Stimulated activated CD8-positive, alpha-beta memory T cell treated with anti-CD3 and anti-CD28 coated beads, Interleukin-12 subunit alpha, Interleukin-12 subunit beta, amount 100 ng/mL, for 1 hour (primary cell): ENCODE measurements at places on chromosomes 13 and 19.

DNA sequence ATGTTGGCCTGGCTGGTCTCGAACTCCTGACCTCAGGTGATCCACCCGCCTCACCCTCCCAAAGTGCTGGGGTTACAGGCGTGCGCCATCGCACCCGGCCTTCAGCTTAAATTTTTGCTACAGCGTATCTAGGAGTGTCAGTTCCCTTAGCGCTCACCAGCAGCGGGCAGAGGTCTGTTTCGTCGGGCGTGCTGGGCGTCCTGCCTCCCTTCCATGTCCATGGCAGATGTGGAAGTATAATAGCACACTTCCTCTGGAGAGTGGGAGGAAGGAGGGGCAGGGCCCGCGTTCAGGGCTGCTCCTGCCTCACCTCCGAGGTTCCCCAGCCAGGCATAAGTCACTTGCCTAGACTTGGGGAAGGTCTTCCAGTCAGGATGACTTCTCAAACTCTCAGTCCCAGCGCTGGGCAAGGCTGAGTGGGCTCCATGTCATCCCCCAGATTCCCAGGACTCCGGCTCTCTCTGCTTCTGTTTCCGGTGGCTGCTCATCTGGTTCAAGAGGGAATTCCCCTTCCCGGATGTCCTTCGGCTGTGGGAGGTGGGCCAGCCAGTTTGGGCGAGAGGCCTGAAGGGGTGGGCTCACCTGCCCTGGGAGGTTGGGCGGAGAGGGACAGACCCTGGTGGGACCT, 9.5 kb downstream of the IL4I1 start:
- DNase-seq: no peak

- no peak for DNase-seq
Observed at GRCh38 chr13:110812121-110812868, 98.8 kb downstream of the ING1 start.

DNA sequence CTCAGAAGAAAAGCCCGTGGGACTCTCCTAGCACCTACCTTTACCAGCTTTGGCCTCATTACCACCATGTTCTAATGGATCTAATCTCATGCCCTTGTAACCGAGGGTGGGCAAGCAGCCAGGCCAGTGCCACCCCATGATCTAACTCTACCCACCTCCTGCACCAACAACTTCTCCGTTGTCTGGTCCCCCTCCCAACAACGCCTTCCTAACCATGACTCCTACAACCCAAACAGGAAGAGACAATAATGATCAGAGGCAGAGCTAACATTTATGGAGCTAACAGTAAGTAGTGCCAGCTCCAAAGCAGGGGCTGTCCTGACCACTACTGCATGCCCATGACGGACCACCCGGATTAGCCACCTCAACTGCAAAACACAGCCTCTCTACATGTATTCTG, 3.5 kb downstream of the USP12 start:
- DNase-seq: no peak

- DNase-seq: no peak
Observed at GRCh38 chr19:45952686-45953505, 20.8 kb downstream of the NOVA2 start.

GRCh38 chr13:31119526-31119925, 42.2 kb downstream of the HSPH1 start:
- DNase-seq: no peak

DNA sequence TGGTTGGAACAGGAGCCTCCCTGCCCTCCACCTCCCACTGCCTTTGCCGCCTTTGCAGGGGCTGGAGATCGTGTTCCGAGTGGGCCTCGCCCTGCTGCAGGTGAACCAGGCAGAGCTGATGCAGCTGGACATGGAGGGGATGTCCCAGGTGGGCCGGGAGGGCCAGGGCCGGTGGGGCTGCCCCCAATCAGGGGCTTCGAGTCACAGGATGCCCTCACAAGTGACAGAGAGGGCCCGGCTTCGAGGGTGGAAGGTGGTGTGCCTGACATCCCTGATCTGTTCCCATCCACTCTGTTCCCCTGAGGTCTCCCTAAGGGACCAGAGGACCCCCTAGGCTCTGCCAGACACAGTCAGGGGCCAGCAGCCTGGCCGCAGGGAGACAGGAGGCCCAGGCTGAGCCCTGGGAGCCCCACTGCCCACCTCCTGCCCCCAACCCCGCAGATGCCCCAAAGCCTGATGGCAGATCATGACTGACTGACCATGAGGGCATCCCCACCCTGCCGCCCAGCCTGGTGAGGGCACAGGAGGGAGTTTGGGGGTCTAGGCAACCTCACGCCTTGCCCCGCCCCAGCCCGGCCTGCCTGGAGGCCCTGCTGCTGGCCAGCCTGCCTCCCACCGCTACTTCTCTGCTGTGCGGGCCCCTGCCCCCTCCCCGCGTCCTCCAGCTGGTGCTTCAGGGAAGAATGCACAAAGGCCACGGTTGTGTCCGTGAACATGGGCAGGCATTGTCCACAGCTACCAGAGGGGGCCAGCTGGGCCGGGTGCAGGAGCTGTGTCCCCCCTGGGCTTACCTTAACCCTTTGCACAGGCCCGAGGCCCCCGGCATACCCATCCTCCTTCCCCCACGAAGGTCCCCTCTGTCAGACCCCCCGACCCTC, 21.8 kb downstream of the EVI5L start:
- no peak for DNase-seq

GRCh38 chr13:30905932-30906383, at the start of gene MEDAG:
Gene MEDAG, plus strand, starts transcription at chr13:30906271. Its CDS starts 245 bp downstream, at chr13:30906516.
- DNase-seq: no peak

- no peak for DNase-seq
Observed at GRCh38 chr13:78131811-78132210, 213.2 kb upstream of the EDNRB start.

DNA sequence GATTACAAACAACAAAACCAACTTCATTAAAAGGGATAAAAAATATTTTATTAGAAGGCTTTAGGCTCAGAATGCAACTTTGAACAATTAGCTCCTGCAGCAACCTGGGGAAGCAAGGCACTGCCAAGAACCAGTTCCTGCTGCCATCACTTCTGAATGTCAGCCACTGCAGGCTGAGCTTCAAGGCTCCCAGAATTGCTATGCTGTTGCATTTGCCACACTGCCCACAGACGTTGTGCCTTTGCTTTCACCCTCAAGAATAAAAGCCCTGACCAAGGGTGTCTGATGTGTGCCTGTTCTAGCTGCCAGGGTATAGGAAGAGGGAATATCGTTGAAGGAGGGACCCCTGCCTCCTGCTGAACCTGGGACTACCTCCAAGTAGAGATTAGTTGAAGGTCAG, 238.4 kb downstream of the ITGBL1 start:
- DNase-seq: no peak

GRCh38 chr13:38875186-38875875, 115.3 kb downstream of the STOML3 start:
- DNase-seq: no peak

GRCh38 chr19:4043401-4043800, 23.3 kb downstream of the ZBTB7A start:
- no peak for DNase-seq

- no peak for DNase-seq
Observed at GRCh38 chr19:7645656-7646425, 8.9 kb downstream of the STXBP2 start.

DNA sequence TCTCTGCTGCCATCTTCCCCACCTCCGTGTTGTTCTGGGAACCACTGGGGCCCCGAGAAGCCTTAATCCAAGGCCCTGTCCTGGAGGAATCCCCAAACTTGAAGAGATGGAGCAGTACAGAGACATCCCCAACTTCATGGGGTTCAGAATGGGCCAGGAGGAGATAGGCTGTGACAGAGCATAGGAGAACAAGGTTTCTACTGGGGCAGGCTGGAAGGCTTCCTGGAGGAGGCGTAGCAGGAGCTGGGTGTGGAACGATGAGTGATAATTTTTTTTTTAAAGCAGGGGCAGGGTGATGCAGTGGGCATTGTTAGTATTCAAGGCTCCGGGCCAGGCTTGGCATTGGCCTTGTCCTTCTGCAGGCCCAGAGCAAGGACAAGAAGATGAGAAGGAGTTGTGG, 3.3 kb downstream of the CYP4F8 start:
- DNase-seq: no peak

DNA sequence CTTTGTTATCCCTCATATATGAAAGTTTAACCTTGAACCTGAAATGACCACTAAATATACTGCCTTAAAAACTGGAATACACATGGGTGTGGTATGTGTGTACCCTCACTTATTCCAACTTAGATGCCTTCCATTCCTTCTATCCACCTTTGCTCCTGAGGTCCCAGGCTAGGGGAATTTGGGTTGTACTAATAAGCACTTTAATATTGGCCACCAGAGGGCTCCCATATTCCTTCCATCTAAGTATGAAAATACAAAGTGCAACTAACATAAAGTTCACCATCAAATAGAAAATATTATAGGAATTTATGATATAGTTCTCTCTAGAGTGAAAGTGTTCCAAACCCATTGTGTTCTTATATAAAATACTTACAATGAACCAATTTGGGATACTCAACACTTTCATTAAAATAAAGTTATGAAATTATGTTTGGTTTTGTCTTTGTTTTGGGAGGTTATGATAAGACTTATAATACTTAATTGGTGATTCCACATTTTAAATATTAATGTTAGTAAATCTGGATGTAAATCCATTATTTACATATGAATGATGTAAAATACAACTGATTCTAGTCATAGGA, 62.3 kb downstream of the ITGBL1 start:
- DNase-seq: no peak

DNA sequence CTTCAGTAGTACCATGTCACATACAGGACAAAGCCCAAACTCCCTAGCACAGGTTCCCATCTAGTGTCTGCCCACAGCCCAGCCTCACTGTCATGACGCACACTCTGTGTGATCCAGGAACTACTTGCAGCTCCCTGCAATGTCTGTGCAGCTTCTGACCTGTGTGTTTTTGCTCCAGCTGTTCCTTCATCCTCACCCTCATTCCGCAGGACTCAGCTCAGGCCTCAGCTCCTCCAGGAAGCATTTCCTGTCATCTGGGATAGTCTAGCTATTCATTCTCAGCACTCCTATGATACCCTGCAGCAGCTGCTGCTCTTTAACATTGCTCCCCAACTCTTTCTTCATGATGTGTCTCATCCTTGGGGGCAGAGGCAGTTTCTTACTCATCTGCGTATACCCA, 56.1 kb downstream of the ENOX1 start:
- no peak for DNase-seq

DNA sequence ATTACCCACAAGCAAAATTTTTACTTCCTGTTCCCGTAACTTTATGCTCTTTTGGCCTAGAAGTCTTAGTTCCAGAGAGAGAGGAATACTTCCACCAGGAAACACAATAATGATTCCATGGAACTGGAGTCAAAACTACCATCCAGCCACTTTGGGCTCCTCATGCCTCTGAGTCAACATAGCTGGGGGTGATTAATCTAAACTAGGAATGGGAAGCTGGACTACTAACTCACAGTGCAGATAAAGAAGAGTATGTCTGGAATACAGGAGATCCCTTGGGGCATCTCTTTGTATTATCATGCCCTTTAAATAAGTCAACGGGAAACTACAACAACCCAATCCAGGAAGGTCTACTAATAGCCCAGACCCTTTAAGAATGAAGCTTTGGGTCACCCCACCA, 8.9 kb upstream of the ELF1 start:
- no peak for DNase-seq

DNA sequence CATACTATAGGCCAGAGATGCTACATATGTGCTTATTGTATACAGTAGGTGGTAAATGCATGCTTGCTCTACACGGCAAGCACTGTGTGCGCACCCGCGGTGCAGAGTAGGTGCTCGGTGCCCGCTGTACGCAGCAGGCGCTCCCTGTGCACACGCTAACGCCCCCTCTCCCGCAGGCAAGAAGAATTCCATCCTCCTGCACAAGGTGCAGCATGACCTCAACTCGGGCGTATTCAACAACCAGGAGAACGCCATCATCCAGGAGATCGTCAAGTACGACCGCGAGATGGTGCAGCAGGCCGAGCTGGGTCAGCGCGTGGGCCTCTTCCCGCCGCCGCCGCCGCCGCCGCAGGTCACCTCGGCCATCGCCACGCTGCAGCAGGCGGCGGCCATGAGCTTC, 17.7 kb downstream of the POLRMT start:
- DNase-seq: no peak

DNA sequence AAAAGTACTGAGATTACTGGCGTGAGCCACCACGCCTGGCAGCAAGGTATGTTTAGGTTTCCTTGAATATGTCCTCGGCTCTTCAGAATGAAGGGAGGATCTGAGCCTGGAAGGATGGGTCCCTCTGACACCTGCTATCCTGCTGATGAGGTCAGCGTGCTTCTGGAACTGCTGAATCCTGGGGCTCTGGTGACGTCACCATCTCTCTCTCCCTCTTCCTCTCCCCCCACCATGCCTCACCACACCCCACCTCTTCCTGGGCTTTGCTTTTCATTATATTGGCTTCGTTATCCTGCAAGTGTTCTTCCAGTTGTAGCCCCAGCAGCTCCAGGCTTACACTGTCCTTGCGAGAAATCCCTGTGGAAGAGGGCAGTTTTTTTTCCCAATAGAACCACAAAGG, 49.8 kb downstream of the CCNE1 start:
- DNase-seq: no peak

DNA sequence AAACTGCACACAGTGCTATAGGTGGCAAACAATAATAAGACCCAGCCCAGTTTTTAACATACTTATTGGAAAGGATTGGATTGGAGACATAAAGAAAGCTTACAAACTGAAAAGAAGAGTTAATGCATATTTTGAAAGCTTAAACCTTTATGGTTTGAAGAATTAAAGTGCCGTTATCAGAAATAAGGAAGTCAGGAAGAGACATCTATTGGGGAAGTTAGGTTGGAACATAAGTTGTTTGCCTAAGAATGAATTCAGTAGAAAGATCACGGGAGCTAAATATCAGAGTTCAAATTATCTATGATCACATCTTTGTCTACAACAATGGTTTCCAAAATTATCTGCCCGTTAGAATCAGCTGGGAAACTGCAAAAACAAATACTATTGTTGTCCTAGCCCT, 767.9 kb downstream of the PCDH9 start:
- no peak for DNase-seq

DNA sequence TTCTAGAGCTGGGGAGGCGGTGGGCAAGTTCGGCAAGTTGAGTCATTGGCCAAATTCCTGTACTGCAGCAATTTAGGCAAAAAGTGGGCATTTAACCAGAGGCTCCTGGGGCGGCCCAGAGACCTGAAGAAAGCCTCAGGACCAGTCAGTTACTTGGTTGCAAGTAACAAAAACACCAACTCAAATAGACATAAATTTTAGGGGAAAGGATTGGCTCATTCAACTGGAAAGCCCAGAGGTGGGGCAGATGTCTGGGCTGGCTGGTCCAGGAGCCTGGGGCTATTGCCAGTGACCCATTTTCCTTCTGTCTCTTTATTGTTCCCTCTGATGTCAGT, 97.1 kb downstream of the SIPA1L3 start:
- no peak for DNase-seq
